ENCODE measurements at places on chromosomes 4 and X.
A peak's percentile ranks its signal among the peaks of the same experiment; 100 is the strongest.

DNA sequence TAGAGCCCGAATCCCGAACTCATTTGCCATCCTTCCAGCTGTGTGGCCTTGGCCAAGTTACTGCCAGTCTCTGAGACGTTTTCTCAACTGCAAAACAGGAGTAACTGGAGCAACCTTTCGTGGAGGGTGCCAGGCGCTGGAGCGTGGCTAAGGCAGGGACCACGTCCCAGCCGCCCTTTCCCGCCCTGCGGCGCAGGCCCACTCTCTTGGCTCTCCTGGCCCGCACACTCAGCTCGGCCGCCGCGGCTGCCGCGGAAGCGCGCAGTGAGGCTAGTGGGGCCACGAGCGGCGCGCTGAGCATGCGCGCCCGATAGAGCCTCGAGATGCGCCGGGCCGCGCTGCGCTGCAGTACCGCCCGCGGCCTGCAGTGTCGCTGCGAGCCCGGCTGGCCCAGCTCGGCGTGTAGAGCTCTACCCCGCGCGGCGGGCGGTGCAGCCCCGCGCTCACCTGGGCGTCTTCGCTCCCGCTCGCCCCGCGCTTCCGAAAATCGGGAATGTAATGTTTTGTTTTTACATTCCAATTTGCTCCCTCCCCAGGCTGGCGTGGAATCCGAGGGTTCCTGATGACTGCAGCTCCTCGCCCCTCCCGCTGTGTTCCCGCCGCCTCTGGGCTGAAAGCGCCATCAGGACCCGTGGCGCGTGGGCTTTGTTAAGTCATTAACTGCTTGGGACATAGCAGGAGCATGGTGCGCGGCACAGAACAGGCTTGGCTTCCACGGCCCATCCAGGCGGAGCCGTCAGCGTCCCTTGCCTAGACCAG is 4.0 kb upstream of the ZNF518B start:
- DNase-seq: peak; percentile 76

DNA sequence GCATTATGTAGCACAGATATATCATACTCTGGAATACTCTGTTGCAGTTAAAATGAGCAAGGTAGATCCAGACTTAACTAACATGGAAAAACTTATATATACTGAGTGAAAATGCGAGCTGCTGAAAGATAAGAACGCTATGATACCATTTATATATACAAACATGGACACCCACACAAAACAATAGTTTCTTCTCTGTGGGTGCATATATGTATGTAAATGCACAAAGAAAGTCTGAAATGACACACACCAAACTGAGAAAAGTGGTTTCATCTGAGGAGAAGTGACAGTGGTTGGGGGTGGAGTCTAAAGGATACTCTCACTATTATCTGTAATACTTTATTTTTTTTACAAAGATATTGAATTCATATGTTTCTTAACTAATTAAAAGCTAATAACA is 12.2 kb upstream of the FGF2 start:
- DNase-seq: peak; percentile 8

DNA sequence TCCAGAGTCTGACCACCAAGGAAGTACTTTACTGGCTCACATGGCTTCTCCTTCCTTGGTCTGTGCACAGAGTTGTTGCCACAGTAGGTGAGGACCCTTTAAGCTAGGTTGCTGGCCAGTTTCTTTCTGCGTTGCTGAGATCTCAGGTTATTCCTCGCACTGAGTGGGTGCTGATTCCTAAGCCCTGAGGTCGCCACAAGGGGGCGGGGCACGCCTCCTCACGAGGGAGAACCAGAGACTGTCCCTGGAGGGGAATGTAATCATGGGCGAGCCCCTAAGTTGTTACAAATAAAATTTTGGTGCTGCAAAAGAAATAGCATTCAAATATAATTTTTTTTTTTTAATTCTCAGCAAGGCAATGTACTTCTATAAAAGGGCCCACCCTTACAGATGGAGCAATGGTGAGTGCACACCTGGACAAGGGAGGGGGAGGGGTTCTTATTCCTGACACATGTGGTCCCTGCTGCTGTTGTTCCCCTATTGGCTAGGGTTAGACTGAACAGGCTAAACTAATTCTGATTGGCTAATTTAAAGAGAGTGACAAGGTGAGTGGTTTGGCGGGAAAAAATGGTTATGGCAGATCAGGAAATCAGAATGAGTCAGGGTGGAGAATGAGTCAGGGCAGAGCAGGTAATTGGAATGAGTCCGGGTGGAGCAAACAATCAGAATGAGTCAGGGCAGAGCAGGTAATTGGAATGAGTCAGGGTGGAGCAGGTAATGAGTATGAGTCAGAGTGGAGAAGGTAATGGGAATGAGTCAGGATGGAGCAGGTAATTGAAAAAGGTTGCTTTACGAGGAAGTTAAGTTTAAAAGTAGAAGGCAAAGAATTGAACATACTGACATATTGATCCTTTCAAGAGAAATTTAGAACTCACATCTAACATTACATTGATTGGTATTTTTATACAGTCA is 107.5 kb downstream of the VSIG4 start:
- DNase-seq: peak; percentile 37

- DNase-seq: no peak
Observed at GRCh38 chr4:78923464-78924312, 15.6 kb downstream of the PAQR3 start.

DNA sequence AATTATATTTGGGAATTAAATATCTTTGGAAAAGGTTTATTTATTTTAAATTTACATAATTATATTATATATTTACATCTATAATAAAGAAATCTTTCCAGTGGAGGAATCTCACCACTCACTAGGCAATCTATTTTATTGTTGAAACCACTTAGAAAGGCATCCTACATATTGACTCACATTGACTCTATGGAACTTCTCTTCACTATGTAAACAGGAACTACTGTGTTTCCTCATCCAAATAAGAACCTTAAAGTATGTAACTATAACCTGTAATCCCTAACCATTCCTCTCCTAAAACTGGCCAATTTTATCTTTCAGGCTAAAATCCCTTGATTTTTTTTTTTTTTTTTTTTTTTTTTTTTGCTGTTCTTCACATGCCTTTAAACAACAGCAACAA is 268.7 kb downstream of the MAPK10 start:
- DNase-seq: no peak

DNA sequence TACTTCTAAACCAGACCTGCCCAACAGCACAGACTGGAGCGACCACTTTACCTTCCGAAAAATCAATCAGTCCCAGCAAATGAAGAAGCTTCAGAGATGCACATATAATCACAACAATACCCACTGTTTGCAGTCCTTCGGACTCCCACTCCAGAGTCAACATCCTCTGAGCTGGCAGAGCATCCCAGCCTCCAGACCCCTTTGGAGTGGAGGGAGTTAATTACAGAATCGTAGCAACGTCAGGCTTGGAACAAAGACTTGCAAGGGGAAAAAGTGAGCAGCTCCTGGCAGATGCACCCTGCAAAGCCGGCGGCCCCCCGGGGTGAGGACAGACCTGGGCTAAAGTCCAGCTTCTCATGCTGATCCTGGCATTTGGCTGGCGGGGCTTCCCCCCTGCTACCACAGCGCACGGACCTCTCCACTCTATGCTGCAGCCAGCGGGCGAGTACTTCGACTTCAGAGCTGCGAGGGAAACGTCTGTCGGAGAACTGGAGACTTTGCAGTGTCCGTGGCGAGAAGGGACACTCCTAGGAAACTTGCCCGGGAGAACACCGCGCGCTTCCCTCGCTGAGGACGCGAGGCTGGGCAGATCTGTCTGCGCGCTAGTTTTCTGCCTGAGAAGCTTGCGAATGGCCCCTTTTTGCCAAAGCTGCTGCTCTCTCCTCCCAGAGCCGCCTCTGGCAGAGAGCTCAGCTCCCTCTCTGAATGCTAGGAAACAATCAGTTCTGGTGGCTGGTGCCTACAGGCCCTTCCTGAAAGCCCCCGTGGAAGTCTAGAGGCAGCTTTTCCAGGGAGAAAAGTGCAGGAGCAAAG is 283.7 kb downstream of the PACRGL start:
- no peak for DNase-seq

- DNase-seq: peak; percentile 8
Observed at GRCh38 chr4:5711479-5712184, 631 bp downstream of the EVC start.

DNA sequence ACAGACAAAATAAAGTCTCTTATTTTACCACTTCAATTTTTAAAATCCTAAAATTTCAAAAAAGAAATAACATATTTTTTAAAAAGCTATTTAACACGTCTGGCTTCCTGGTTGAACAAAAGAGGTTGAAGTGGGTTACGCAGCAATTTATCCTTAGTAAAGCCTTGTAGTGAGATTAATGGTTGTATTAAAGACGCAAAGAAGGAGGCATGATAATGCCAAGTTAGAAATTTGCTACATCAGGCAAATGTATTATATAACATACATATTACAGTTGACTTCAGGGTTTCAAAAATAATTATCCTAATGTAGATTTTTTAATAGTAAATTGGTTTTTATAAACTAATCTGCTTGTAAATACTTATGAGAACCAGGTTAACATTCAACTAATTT is 35.3 kb downstream of the ANKRD17 start:
- DNase-seq: no peak

- DNase-seq: no peak
Observed at GRCh38 chr4:180560896-180561295, 1682.3 kb upstream of the TENM3 start.

DNA sequence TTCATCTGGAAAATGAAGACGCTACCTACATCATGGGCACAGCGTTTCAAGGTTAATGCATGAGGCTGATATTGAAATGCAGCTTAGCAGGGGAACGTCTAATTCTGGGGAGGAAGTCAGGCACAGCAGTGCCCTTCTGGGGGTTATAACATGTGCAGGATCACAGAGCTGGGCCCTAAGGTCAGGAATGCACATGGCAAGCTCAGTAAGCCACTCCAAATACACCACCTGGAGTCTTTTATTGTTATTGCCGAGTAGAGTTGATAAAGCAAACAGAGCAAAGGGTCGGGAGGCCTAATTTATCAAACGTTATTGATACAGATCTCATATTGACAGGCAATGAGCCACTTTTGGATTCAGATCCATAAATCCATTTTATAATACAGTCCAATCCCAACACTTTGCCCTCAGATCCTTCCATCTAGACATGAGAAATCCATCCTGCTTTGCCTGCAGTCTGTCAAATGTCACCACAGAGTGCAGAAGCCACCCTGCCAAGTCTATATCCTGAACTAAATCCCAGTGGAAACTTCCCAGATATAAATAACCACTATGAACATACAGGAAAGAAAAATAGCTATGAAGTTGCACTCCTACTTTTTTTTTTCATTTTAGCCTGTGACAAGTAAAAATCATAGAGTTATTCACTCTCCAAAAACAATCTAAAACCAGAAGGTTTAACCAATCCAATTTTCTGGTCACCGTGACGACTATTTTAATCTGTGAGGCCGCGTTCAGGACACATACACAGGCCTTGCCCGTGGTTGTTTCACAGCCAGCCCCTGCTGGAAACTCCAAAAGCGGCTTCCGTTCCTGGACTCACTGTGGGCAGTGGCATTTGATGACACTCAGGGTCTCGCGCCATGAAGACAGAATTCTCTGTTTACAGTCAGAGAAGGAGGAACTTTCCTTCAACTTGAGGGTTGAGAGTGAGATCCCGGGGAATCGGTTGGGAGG is 335.4 kb downstream of the DHX15 start:
- no peak for DNase-seq

DNA sequence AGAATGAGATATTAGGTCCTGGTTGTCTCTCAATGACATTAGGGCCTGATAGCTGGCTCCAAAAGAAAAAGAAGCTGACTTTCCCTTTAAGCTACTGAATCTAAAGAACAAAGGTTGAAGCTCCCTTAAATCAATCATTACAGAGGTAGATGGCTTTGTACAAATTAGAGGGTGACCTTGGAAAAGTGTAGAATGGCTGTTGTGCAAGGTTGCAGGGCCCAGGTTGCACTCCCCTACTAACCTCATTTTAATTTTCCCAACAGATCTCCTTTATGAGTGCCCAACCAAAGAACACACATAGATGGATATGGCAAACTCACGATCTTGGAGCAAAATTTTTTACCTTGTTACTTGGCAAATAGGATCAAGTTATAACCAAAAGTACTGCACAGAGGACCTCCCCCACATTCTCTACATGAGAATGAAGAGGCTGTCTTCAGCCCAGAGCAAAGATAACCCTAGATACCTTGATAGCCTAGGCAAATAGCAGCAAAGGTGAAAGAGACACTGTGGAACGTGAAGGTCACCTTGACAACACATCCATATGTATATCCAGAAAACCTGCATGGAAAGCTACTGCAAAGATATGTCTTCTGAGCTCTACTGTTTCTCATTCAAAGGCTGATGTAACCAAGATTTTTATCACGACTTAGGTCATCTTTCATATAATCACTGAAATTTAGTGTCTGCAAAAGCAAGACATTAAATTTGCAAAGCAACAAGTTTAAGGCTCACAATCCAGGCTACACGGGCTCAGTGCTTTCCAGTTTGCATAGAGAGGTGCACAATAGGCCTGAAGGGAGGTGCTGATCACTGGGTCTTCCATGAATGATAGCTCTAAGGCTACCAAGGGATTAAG is 23.0 kb downstream of the KLB start:
- no peak for DNase-seq

Measured in activated CD8-positive, alpha-beta T cell treated with anti-CD3 and anti-CD28 coated beads for 36 hours (primary cell).